Kidney glomerular epithelial cell (primary cell): ENCODE measurements at places on chromosomes 6 and 20.

- no peak for DNase-seq
Observed at GRCh38 chr20:6061544-6061943, 7.7 kb upstream of the LRRN4 start.

DNA sequence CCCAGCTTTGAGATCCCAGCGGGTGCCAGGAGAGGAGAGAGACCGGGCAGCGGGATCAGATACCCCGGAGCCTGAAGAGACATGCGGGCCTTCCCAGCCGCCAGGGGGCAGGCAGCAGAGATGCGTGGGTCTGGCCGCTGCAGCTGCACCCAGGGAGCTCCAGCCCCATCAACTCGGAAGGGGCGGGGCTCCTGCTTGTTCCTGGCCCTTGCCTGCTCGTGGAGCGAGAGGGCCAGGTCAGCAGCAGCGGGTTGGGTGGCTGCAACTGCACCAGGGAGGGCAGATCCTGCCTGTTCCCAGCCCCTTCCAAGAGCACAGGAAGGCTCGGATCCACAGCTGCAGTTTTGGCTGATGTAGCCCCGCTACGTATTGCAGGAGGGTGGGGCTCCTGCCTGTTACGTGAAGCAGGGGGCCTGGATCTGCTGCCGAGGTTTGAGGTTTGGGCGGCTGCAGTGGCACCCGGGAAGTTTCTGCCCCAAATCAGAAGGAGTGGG lies 532.8 kb downstream of the RFPL4B start:
- DNase-seq = no peak

DNA sequence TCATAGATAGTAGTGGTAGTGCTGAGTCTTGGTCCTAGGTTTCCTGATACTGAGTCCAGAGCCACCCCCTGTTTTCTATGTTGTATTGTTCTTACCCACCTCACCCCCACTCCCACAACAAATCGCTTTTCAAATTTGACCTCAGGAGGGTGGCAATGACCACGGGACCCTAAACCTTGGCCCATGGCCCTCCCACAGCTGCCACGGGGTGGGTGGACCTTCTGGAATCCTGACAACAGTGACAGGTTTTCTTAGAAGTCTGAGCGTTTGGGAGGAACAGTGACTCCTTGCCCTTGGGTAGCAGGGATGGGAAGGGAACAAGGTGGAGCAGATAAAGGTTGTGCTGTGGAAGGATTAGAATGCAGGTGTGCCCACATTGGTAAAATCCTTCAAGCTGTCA lies 36.9 kb downstream of the TGM3 start:
- no peak for DNase-seq

DNA sequence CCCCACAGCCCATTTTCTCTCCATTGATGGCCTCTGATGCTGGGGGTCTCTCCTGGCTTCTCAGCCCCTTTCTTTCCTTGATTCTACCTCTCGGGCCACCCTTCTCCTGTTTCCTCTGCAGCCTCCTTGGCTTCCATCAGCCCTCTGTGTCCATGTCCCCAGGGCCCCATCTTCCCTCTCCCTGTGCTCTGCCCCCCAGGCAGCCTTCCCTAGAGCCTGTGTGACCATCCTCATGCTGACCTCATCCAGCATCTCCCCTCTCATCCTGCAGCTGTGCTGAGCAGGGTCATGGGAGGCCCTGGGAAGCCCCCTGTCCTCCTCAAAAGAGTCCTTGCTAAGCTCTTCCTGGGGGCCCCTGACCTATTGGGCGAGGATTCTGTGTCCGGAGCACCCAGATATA lies 73.4 kb upstream of the NNAT start:
- DNase-seq = no peak

GRCh38 chr6:49841424-49841823 lies 24.9 kb downstream of the CRISP1 start:
- DNase-seq = no peak

- no peak for DNase-seq
Observed at GRCh38 chr6:23282252-23283021, 713.1 kb downstream of the HDGFL1 start.

DNA sequence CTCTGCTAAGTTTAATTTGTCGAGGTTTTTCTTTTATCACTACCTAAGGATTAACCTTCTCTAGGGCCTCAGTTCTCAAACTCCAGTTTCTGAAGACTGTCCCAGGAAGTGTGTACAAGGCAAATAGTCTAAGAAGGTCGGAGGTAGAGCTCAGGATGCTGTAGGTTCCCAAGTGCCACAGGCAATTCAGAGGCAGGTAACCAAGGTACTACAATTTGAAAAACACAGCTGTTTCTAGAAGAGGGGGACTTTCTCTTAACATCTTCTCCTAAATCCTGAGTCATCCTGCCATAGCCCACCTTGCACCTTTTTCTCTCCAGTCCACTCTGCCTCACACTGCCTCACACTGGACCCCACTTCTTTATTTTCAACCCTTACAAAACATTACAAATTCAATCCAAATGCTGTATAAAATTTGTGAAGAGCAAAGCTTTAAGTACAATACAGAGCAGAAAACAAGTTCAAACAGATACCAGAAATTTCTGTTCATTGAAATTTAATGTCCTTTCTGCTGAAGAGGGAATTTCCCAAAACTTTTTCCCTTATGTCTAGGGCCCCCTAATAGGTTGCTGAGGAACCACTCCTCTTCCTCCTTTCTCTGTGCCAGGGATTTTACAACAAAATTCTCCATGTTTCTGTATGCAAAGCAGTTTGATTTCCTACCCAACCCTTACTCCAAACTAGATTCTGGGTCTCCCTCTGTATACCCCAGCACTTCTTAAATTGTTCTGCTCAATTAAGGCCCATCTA lies 43.0 kb downstream of the FRK start:
- no peak for DNase-seq

DNA sequence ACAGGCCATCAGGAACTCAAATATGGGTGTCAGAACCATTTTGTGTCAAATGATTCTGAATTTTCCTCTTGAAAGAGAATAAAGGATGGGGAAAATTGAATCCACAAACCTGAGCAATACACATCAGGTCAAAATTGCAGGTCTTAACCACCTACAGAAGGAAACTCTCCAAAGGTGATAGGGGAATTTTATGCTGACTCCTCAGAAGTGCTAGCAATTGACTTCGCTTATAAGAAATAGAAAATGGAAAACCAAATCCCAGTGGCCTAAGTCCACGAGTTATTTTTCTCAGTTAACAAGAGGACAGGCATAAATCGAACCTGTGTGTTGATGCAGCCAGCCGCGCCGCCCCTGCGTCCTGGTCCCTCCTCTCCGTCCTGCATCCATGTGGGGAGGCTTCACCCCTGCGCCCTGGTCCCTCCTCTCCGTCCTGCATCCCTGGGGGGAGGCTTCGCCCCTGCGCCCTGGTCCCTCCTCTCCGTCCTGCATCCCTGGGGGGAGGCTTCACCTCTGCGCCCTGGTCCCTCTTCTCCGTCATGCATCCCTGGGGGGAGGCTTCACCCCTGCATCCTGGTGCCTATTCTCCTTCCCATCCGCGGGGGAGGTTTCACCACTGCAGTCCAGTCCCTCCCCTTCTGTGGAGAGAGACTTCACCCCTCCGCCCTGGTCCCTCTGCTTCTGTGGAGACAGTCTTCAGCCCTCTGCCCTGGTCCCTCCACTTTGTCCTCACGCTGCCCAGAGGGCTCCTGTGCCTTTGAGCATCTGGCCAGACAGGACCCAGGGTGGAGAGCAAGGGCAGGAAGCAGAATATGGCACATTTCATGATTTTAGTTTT lies 230.3 kb downstream of the SMOC2 start:
- DNase-seq = no peak

- peak; percentile 87 for DNase-seq
Observed at GRCh38 chr6:70124882-70125545, 177.9 kb downstream of the COL9A1 start.

- no peak for DNase-seq
Observed at GRCh38 chr6:170254315-170255213, 36.3 kb downstream of the DLL1 start.

DNA sequence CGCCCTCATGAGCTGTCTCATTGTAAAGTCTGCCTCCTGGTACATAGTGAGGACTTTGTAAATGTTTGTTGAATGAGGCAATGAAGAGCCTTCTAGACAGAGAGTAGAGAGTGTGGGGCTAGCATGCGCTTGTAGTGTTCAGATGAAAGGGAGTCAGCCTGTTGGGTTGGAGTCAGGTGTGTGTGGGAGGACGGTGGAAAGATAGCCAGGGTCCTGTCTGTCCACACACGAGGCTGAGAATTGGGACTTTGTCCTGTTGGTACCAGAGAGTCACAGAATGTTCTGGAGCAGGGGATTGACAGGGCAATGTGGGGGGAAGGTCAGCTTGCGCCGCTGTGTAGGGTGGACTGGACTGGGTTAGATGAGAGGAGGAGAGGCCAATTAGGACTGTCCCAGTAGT lies 58.6 kb downstream of the RIOK1 start:
- no peak for DNase-seq

DNA sequence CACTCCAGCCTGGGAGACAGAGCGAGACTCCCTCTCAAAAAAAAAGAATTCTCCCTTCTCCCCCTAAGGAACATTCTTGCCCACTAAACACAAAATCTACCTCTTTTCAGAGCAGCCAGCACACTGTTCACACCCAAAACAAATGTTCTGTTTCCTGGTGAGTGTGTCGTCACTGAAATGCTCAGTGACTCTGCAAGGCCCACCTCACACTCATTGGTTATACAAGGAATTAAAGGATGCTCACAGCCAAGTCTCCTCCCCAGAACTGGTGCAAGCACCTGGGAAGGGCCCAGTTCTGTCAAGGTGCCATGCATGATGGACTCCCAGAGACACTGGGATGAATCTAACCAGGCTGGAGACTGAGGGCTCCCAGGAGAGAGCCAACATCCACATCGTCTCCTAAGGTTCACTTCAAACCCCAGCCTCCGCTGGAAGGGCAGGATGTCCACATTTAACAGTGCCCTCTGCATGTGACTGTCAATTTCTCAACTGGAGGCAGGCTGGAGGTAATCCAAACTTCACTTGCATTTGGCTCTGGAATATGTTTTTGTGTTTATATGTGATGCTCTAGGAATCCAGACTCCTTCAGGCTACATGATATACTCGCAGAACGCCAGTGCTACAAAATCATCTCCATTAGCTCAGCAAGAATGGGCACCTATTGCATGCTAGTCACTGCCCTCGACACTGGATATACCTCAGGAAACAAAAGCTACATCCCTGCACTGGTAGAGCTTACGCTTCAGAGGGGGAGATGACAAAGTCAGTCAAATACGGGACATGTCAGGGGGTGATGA lies 7.1 kb downstream of the RRBP1 start:
- no peak for DNase-seq

DNA sequence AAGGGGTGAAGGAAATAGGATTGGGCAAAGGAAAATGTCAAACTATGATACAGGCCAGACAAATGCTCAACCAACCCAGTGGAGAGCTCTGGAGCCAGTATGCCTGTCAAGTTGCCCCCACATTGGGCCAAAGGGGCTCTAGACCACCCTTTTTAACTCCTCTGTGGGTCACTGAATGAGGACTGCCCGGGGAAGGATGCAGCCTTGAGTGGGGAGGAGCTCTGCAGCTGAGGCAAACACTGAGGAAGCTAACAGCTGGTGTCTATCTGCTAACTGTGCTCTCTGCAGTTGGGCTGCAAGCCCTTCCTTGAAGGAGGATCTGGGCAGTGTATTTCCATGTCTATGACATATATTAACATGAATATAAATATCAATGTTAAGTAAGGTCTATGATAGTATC lies 98.4 kb upstream of the PRSS16 start:
- DNase-seq = no peak

DNA sequence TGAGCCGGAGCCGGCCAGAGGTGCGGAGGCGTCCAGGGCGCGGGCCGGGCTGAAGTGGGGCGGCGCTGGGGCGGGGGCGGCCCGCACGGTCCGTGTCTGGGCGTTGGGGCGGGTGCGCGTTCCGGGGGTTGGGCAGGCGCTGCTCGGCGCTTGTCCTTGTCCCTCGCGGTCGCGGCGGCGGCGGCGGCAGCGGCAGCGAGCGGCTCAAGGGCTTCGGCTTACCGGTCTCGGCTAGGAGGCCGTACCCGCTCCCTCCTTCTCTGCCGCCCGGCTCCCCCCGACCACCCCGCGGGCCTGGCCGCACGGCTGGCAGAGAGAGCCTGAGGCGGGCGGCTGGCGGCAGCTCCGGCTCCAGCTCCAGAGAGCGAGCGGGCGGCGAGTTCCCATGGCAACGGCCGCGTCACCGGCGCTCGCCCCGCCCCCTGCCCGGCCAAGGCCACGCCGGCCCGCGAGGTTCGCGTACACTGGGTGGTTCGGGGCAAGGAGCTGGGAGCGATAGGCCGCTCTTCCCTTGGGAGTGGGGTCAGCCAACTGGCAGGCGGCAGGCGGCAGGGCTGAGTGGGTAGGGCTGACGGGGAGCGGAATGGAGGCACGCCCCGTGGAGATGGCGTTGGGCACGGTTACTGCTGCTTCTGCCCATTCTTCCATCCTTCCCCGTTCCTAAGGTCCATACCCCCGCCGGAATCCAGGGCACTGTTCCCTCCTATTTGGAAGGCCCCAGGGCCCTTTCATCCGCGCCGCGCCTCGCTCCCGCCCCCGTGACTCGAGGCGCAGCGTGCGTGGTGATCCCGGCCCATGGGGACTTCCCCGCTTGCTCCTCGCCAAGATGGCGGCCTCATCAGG lies at the start of gene LRRC73:
LRRC73 (minus strand) TSS at position 363 of the 843 bp plus-strand sequence. CDS start 561 bp downstream, outside the sequence.
- DNase-seq = peak; percentile 63
